ENCODE measurements at places on chromosomes 5 and 9.
A peak's percentile ranks its signal among the peaks of the same experiment; 100 is the strongest.

DNA sequence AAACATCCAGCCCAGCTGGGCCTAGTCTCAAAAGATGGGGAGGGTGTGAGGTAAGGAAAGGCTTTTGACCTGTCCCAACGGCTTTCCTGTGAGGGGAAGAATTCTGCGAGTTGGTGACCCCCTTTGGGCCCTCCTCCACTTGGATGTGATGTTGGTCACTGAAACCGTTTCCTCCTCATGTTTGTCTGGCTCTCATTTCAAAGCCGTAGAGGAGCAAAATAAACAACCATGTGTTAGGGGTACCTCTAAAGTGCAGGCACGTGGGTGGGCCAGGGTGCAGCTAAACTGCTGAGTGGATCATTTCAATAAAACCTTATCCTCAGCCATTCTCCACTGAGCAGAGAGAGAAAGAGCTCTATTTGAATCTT, 84.3 kb upstream of the MELK start:
- no peak for DNase-seq

DNA sequence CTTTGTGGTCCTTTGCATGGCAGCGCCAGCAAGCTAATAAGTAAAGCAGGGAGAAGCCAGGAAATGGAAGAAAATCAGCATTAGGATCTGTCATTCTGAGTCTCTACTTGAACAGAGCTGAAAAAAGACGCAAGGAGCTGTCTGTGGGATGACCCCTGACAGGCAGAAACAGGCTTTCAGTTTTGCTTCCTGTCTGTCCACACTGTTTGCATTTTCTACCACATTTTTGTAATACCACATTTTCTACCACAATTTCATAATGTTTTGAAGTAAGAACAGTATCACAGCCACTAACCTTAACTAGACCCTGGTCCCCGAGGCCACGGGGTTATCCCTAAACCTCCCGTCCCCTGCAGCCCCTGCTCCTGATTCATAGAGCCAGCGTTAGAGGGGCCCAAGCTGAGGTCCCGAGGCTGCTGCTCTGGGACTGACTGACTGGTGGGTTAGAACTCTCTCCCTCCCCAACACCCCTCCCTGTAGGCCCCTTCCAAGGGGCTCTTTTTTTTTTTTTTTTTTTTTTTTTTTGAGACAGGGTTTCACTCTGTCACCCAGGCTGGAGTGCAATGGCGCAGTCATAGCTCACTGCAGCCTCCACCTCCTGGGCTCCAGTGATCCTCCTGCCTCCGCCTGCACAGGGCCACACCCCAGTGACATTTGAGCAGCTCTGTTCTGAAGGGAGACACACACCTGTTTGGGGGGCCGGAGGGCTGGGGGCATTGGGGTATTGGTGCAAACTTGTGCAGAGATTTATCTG, 4.0 kb upstream of the CLIC3 start:
- DNase-seq, result no peak

GRCh38 chr5:171521679-171522078, 102.2 kb downstream of the FGF18 start:
- no peak for DNase-seq

- DNase-seq, result no peak
Measured at GRCh38 chr9:33415501-33416038, 13.2 kb upstream of the AQP7 start.

- DNase-seq, result no peak
Measured at GRCh38 chr9:38434365-38434764, 10.1 kb upstream of the IGFBPL1 start.

- DNase-seq, result no peak
Measured at GRCh38 chr5:154098465-154098864, 59.7 kb downstream of the MFAP3 start.

- no peak for DNase-seq
Measured at GRCh38 chr5:90337449-90338052, 72.0 kb downstream of the CETN3 start.

- DNase-seq, result no peak
Measured at GRCh38 chr5:172745838-172746237, 25.2 kb downstream of the DUSP1 start.

DNA sequence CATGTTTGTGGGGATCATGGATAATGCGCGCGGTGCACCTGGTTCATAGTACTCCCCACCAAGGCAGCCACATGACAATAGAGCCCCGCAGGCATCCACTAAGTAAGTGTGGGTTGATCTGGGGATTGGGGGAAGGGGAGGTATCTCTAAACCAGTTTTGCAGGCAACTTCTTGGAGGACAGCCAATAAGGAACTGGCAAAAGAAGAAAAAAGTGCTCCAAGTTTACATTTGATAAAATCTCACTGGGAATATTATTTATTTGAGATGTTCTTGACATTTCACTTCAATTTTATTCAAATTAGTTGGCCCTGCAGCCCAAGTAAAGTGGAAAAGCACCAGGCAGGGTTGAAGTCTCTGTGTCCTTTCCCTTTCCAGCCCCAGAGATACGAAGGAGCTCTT, 8.5 kb downstream of the FBP1 start:
- DNase-seq, result no peak

- DNase-seq, result no peak
Measured at GRCh38 chr5:85441156-85441555, 1056.5 kb upstream of the EDIL3 start.

DNA sequence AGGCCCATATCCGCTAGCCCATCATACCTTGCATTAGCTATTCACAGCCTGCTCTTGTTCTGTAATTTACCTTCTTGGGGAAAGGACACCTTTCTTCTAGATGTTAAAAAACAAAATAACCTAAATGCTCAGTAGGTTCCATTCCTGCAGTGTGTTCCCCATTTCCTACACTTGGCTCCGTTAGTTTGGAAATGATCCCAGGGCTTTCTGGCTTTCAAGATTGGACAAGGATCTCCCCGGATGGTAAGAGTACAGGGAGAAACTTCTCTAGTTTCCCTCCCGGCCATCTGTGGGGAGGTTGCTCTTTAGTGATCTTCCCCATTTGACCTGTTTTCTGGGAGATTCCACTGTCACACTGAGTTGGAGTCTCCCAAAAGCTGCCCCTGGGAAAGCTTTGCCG, 27.3 kb upstream of the STC2 start:
- no peak for DNase-seq

GRCh38 chr5:142637871-142638270, 48.0 kb downstream of the FGF1 start:
- DNase-seq, result no peak

DNA sequence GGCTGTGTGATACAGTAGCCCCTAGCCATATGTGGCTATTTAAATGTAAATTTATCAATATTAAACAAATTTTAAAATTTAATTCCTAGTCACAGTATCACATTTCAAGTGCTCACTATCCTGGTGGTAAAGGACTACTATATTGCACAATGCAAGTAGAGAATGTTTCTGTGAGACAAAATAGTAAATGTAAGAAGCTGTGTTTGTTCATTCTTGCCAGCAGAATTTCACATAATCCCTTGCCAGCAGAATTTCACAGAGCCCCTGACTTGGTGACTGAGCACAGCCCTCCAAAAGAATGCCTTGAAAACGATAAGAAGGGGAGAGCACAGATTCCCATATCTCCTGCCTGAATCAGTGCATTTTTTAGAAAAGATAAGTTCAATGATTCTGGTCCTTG, 75.9 kb upstream of the SELENOP start:
- no peak for DNase-seq

DNA sequence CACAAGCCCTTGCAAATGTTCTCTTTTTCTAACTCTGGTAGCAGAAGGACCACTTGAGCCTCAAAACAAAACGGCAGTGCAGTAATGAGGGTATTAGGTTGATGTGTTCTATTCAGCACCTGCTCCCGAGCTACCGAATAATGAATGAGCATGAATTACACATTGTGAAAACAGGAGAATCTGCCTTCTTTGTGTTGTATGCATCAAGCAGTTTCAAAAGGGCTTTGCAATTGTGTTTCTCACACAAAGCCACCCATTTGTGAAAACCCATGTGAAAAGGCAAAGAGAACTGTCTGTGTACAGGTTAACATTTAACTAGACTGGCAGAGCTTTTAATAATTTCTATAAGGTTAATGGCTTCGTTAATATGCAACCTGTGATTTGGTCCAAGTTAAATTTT, 97.8 kb downstream of the STK32A start:
- DNase-seq, result no peak

- no peak for DNase-seq
Measured at GRCh38 chr5:126499853-126500342, 76.7 kb downstream of the GRAMD2B start.

DNA sequence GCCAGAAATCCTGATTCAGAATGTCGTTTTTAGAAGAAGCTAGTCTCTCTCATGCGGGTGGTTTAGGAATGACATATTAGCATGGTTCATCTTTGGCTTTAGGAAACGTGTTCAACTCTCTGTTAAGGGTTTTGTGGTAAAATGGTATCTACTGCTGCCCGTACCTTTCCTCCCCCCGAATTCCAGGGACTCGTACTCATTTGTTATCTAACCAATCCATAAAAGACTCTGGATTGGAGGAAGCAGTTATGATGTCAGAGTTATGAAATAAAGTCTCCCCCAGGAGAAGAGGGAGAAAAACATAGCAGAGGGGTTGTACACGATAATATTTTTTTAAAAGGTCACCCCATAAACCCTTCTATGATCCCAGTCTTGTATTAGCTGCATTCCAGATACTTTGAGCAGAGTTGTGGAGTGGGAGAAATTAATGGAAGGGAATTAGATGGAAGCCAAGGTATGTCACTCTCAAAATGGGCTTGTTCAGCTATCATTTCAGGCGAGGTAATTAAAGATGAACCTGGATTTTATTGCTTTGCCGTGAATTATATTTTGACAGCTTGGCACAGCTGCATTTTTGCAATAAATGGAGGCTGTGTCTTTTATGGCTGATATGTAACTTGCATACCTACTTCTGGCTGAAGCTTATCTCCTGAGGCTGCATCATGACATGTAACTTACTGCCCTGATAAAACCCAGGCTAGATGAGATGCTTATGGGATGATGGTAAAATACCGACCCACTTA, 31.3 kb downstream of the RAI14 start:
- no peak for DNase-seq

DNA sequence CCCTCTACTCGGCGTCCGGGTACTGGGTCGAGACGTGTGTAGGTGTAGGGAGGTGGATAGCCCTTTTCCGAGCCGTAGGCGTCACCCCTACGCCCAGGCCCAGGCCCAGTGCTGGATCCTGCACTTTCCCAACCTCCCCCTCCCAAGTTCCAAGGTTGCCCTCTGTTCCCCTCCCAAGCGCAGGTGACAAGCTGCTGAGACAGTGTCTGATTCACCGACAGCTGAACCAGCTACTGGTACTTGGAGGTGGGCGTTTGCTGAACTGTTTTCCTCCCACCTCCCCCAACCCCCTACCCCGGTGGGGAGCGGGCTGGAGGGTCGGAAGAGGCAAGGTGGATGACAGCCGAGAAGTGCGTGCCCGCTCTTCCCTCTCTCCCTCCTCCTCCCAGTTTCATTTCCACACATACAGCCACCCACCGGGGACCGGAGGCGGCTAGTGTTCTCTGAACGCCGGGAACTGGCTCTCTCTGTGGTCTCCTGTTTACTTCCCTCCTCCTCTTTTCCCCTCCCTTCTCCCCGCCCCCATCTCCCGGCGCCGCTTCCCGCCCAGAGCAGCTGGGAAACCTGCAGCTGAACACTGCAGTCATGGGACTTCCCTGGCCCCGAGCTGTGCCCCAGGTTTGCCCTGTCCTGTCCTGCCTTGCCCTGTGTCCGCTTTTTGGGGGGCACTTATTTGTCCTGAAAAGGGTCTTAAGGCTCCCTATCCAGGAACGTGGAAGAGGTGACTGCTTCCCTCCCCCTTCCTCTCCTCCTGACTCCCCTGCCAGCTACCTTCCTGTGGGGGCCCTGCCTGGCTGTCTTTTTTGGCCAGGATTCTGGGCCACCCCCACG, 6.2 kb upstream of the KLF9 start:
- DNase-seq, result peak; percentile 83

- no peak for DNase-seq
Measured at GRCh38 chr9:31290731-31291130, 1093.7 kb upstream of the ACO1 start.

DNA sequence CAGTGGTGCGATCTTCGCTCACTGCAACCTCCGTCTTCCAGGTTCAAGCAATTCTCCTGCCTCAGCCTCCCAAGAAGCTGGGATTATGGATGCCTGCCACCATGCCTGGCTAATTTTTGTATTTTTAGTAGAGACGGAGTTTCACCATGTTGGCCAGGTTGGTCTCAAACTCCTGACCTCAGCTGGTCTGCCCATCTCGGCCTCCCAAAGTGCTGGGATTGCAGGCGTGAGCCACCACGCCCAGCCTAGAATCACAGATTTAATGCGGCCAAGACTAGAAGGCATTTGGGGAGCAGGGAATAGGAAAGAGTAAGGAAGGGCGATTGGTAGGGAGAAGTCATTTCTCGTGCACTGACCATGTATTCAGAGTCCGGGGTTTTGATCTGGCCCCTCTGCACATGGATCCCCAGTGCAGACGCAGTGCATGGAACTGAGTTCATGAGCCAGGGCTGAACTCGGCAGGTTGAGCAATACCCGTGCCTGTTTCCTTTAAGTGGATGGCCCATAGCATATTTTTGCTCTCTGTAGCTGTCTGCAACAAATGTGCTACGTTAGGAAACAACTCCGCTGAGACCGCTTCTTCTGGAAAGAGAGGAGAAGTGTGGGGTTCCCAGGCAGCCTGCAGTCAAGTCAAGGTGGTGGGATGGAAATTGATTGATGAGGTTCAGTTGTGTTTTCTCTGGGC, 3.4 kb upstream of the HMCN2 start:
- no peak for DNase-seq

DNA sequence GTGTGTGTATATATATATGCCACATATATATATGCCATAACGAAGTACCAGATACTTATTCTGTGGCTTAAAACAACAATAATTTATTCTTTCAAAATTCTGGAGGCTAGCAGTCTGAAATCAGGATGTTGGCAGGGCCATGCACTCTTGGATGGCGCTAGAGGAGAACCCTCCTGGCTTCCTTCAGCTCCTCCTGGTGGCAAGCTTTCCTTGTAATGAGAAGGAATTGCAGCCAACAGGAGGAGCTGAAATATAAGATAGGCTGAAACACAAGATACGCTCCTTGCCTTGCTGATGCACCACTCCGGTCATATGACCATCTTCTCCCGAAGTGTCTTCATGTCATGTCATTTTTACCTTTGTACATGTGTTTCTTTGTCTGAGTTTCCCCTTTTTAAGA, 368.1 kb upstream of the CTNND2 start:
- no peak for DNase-seq

- no peak for DNase-seq
Measured at GRCh38 chr5:179762079-179762780, 29.6 kb downstream of the MAML1 start.

- DNase-seq, result no peak
Measured at GRCh38 chr9:122138560-122139268, 20.9 kb downstream of the NDUFA8 start.

DNA sequence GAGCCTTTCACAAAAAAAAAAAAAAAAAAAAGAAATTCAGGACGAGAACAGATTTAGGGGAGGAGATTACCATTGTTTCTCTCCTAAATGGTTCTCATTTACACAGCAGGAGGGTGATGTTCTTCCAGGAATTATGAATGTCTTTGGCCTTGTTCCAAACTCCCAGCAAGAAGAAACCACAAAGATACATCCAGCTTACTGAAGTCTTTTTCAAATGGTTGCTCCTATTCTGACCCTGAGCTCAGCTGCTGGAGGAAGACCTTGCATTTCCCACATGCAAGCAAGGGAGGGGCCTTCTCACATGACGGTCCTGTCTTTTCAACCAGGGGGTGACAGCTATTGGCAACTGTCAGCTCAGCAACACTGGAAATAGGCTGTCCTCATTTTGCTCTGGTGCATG, 203.0 kb upstream of the VLDLR start:
- no peak for DNase-seq

Data from RWPE2 (cell line).